ENCODE measurements at places on chromosomes 13 and 19.

DNA sequence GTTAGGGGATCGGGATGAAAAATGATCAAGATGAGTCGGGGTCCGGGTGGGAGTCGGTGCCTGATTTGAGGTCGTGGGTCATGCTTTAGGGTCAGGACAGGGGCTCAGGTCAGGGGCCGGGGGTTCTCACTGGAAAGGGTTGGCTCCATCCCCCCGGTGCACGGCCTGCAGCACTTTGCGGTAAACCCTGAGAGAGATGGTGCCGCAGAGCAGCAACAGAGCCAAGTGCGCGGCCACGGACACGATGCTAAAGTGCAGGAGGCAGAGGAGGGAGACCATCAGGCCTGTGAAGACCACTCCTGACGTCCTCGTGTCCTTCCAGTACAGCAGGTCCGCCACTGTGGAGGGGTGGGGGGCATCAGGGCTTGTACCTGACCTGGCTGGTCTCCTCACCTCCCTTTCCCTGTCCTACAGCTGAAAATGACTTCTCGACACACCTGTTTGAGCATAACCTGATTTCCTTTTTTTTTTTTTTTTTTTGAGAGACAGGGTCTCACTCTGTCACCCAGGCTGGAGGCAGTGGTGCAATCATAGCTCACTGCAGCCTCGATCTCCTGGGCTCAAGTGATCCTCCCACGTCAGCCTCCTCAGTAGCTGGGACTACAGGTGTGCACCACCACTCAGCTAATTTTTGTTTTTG lies 7.5 kb downstream of the RTN2 start:
- no peak for DNase-seq
- H3K36me3 ChIP-seq: no peaks in the 10 kb centered on the region
- no peak overlapping the region for H3K4me3 ChIP-seq
- no peaks in the 10 kb centered on the region for H3K27me3 ChIP-seq
- H3K4me1 ChIP-seq: peaks cover 4% of the 10 kb centered on the region
- H3K27ac ChIP-seq: no peak overlapping the region

DNA sequence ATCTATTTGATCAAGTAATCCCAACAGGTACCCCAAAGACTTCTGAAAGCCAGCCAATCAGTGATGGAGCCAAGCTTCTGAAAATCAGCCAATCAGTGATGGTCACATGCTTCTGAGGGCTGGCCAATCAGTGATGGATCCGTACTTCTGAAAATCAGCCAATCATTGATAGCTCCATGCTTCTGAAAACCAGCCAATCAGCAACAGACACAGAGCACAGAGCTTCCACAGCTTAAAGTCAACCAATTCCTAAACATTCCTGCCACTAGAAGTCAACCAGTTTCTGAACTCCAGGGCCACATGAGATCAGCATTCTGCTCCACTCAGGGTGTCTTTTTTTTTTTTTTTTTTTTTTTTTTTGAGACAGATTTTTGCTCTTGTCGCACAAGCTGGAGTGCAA lies 8.2 kb upstream of the HSD17B14 start:
- no peak overlapping the region for H3K27ac ChIP-seq
- no peaks in the 10 kb centered on the region for H3K36me3 ChIP-seq
- peak; percentile 39 for DNase-seq
- no peak overlapping the region for H3K4me3 ChIP-seq

- peak; percentile 78 for DNase-seq
- no peaks in the 10 kb centered on the region for H3K27me3 ChIP-seq
- H3K4me3 ChIP-seq: no peak overlapping the region
- no peaks in the 10 kb centered on the region for H3K36me3 ChIP-seq
- no peaks in the 10 kb centered on the region for H3K4me1 ChIP-seq
- H3K27ac ChIP-seq: no peak overlapping the region
Observed at GRCh38 chr19:16778796-16779411, 50.3 kb upstream of the SIN3B start.

DNA sequence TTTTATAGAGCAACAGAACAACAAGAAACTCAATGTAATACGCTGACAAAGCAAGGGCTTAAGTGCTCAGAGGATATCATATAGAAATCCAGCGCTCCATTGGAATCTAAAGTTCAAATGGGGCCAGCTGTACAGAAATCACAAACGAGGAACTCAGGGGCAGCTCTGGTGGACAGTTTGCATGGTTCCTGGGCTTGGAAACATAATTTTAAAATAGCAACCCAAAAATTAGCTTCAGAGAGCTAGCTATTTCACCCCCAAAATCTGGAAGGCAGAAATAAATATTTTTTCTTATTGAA lies 19.2 kb upstream of the LATS2 start:
- H3K27me3 ChIP-seq: no peaks in the 10 kb centered on the region
- DNase-seq: no peak
- no peak overlapping the region for H3K27ac ChIP-seq
- no peaks in the 10 kb centered on the region for H3K36me3 ChIP-seq
- H3K4me1 ChIP-seq: peaks cover 15% of the 10 kb centered on the region

GRCh38 chr19:46950526-46951170 lies 69.0 kb upstream of the NPAS1 start:
- H3K36me3 ChIP-seq: no peaks in the 10 kb centered on the region
- peak overlapping the region; percentile 27 for H3K4me3 ChIP-seq
- no peak for DNase-seq
- H3K27me3 ChIP-seq: no peaks in the 10 kb centered on the region
- peaks cover 38% of the 10 kb centered on the region for H3K4me1 ChIP-seq
- peak overlapping the region; percentile 87 for H3K27ac ChIP-seq

GRCh38 chr19:6045108-6045507 lies 65.2 kb downstream of the RFX2 start:
- peaks cover 9% of the 10 kb centered on the region for H3K4me1 ChIP-seq
- DNase-seq: no peak
- no peak overlapping the region for H3K4me3 ChIP-seq

DNA sequence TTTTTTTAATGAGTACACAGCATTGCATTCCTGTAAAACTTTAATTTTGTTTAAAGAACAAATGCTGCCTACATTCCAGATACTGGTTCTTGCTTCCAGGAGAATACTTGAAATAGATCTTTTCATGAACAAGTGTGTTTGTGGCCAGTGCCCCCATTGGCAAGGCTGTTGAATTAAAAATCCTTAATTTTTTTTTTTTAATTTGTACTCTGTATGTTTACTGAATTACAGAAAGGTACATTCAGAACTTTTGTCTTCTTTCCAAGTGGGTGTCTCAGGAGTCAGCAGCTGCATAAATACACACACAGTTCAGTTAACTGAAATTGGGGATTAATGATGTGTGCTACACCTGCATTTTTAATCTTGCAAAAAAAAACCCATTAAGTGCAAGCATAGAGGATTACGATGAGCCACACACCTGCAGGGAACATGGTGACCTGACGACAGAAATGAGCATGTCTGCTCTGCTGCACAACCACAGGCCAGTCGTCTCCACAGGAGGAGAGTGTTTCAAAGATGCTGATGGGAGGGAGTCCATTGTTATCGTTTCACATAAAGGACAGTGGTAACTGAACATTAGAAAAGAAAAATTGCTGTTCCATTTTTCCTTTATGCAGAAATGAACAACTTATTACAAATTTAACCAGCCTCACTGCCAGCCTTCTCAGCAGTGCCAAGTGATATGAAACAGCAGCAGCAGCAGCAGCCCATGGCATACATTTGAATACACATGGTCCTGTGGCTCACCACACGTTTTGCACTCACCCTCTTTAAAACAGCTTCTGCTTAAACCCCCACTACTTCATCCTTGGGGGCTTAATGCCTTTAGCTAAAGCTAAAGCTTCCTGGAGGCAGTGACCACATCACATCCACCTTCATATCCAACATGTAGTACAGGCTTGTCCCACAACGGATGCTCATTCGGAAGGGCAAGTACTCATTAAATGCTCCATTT lies 72.3 kb upstream of the RFC3 start:
- H3K27ac ChIP-seq: no peak overlapping the region
- H3K4me1 ChIP-seq: no peaks in the 10 kb centered on the region
- no peaks in the 10 kb centered on the region for H3K36me3 ChIP-seq
- no peak for DNase-seq
- no peak overlapping the region for H3K4me3 ChIP-seq
- no peaks in the 10 kb centered on the region for H3K27me3 ChIP-seq

DNA sequence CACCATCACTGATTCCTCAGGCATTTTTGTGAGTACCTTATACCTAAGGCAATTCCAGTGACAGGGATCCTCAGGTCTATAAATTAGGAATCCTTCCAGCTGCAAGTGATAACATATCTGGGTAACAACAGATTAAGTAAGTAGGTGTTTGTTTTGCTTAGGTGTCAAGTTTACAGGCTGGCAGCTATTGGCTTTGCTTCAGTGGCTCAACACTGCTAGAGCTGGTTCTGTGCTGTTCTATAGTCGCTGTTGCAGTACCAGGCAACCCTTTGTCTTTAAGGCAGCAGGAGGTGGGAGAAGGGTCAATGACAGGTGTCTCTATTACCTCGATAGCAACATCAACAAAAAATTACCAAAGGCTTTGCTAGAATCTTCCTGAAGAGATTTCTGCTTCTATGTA lies 27.0 kb downstream of the SLC10A2 start:
- no peaks in the 10 kb centered on the region for H3K4me1 ChIP-seq
- H3K27ac ChIP-seq: no peak overlapping the region
- H3K36me3 ChIP-seq: no peaks in the 10 kb centered on the region

- DNase-seq: no peak
- H3K4me3 ChIP-seq: no peak overlapping the region
- H3K27me3 ChIP-seq: no peaks in the 10 kb centered on the region
- H3K36me3 ChIP-seq: peaks cover 31% of the 10 kb centered on the region
Observed at GRCh38 chr19:14459703-14460102, 15.5 kb downstream of the PTGER1 start.

DNA sequence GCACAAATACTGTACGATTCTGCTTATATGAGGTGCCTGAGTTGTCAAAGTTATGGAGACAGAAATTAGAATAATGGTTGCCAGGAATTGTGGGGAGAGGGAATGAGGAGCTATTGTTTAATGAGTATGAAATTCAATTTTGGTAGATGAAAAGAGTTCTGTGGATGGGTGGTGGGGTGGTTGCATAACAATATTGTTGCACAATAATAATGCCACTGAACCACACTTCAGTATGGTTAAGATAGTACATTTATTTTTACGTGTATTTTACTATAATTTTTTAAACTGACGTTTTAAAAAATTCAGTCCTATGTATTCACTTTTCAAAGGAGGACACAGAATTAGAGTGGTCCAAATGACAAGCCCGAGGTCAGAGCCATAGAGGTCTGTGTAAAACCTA lies 1.8 kb upstream of the OXGR1 start:
- H3K27ac ChIP-seq: no peak overlapping the region
- no peak overlapping the region for H3K4me3 ChIP-seq
- DNase-seq: no peak
- peaks cover 66% of the 10 kb centered on the region for H3K27me3 ChIP-seq

DNA sequence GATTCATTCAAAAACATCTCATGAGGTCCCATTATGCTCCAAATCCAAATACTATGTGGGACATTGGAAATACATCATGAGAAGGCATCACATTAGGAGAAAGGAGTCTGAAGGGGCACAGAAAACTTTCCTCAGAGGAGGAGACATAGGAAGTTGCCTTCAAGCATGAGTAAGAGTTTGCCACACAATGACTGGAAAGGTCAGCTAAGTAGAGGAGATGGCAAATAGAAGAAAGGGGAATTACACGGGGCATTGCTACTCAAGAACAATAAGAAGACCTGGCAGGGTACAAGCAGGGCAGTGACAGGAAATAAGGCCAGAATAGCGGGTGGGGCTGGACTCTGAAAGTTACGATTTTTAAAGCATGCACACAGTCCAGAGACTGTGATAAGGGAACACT lies 231.6 kb downstream of the SPRY2 start:
- no peak overlapping the region for H3K4me3 ChIP-seq
- H3K4me1 ChIP-seq: peaks cover 6% of the 10 kb centered on the region
- DNase-seq: no peak
- no peaks in the 10 kb centered on the region for H3K36me3 ChIP-seq
- no peak overlapping the region for H3K27ac ChIP-seq

GRCh38 chr19:19262190-19263057 lies 10.7 kb downstream of the TM6SF2 start:
- DNase-seq: no peak
- no peaks in the 10 kb centered on the region for H3K4me1 ChIP-seq
- H3K36me3 ChIP-seq: no peaks in the 10 kb centered on the region
- H3K27me3 ChIP-seq: peaks cover 14% of the 10 kb centered on the region
- no peak overlapping the region for H3K27ac ChIP-seq

DNA sequence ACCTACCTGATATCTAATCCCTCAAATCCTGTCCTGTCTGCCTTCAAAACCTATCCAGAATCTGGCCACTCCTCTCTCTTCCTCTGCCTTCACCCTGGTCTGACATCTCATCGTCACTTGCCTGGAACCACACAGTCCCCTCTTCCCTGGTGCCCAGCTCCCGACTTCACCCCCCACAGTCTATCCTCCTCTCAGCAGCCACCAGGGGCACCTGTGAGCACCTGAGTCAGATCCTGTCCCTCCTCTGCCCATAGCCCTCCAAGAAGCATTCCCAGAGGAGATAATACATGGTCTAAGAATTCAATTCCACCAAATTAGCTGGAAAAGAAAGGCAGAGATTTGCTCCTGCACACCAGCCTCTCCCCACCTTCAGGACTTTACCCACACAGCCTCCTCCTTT lies 48.9 kb downstream of the ZNRF4 start:
- no peaks in the 10 kb centered on the region for H3K4me1 ChIP-seq
- DNase-seq: peak; percentile 29
- no peaks in the 10 kb centered on the region for H3K27me3 ChIP-seq
- no peak overlapping the region for H3K27ac ChIP-seq
- no peak overlapping the region for H3K4me3 ChIP-seq

DNA sequence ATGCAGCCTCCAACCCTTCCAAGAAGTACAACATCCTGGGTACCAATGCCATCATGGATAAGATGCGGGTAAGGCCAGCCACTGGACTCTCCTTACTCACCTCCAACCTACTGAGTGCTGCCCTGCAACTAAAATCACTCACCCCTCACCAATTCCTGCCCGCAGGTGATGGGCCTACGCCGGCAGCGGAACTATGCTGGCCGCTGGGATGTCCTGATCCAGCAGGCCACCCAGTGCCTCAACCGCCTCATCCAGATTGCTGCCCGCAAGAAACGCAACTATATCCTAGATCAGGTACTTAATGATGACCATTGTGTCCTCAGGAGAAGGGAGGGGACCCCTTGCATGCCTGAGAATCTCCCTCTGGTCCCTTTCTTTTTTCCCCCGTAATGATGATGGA lies 15.6 kb upstream of the CCDC97 start:
- no peak overlapping the region for H3K4me3 ChIP-seq
- no peak for DNase-seq
- no peaks in the 10 kb centered on the region for H3K4me1 ChIP-seq
- H3K27me3 ChIP-seq: no peaks in the 10 kb centered on the region
- H3K27ac ChIP-seq: no peak overlapping the region
- H3K36me3 ChIP-seq: peaks cover 68% of the 10 kb centered on the region

DNA sequence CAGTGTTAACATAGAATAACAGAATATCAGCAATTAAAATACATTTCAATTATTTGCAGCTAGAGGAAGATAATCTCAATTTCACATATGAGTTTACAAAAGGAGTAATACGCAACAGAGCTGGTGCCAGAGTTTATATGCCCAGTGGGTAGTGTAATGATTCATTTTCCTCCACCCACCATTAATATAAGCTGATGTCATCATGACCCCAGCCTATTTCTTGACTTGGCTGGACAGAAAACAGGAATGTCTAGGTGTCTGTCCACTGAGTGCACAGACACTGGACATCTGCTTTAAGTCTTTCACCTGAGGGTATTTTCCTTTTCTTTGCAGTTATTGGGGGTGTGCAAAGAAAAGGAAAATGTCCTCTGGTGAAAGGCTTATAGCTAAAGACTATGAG lies 335.5 kb downstream of the TBC1D4 start:
- no peaks in the 10 kb centered on the region for H3K36me3 ChIP-seq
- no peaks in the 10 kb centered on the region for H3K27me3 ChIP-seq
- no peak overlapping the region for H3K27ac ChIP-seq
- H3K4me3 ChIP-seq: no peak overlapping the region
- DNase-seq: peak; percentile 6

Measured in PC-3 (cell line).